ENCODE measurements at places on chromosomes 12 and 14.

DNA sequence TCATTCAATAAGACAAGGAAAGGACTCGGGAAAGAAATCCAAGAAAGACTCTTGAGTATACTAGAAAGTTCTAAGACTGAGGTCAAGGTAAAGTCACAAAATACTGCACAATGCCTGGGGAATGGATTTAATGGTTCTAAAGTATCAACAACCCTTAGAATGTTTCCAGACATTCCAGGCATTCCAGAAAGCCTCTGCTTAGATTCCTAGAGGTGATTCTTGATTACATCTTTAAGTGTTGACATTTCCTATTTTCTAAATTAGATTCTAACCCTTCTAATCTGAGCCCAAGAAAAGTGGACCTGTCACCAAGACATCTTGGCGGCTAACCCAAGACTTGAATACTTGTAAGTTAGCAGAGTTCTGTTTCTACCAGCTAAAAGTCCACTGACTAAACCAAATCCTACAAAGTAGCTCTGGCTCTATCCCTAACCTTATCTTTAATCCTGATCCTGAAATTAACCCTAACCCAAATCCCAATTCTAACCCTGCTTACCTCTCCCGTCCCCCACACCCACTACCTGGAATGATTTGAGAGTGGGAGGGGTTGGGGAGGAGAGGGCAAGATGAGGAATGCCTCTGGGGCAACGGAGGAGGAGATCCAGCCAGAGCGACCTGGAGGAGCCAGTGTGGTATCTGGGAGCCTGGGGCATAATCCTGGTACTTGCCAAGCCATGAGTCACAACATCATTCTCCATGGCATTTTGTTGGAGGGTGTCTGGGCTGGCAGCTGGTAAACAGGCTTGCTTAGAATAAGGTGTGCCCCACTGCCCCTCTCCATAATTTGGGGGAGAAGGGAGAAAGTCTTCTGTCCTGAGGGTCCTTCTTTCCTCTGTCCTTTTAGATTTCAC, 93.4 kb upstream of the HOXC13 start:
- no peak for DNase-seq

GRCh38 chr12:22254478-22254877, 80.0 kb downstream of the ST8SIA1 start:
- no peak for DNase-seq

DNA sequence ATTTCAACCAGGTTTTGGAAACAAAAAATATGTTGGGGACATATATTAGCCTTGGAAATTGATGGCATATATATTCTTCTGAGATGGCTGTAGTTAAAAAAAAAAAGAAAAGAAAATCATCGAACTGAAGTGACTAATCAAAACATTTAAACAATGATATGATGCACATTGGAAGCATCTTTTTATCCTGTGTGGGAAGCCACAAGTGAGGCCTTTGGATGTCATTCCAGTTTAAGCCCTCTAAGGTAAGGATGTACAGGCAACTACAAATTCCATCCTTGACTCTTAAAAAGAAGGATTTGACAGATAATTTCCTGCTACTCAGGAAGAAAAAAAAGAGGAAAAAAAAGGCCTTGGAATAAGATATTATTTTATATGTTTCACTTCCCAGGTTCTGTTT, 9.6 kb upstream of the PTPRB start:
- DNase-seq: no peak

DNA sequence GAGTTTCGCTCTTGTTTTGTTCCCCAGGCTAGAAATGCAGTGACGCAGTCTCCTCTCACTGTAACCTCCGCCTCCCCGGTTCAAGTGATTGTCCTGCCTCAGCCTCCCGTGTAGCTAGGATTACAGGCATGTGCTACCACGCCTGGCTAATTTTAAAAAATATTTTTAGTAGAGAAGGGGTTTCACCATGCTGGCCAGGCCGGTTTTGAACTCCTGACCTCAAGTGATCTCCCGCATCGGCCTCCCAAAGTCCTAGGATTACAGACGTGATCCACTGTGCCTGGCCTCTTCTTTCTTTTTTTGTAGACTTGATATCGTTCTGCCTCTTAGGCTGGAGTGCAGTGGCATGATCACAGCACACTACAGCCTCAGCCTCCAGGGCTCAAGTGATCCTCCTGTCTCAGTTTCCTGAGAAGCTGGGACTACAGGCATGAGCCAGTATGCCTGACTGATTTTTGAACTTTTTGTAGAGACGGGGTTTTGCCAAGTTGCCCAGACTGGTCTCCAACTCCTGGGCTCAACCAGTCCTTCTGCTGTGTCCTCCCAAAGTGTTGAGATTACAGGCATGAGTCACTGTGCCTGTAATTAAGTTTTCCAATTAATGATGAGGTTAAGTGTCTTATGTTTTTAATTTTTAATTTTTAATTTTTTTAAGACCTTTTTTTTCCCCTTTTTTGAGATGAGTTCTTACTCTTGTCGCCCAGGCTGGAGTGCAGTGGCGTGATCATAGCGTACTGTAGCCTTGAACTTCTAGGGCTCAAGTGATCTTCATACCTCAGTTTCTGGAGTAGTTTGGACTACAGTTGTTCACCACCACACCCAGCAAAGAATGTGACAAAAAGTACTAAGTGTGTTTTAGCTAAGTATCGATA, 10.2 kb downstream of the RCOR1 start:
- no peak for DNase-seq

- DNase-seq: no peak
Observed at GRCh38 chr12:92365836-92366235, 220.2 kb upstream of the BTG1 start.

DNA sequence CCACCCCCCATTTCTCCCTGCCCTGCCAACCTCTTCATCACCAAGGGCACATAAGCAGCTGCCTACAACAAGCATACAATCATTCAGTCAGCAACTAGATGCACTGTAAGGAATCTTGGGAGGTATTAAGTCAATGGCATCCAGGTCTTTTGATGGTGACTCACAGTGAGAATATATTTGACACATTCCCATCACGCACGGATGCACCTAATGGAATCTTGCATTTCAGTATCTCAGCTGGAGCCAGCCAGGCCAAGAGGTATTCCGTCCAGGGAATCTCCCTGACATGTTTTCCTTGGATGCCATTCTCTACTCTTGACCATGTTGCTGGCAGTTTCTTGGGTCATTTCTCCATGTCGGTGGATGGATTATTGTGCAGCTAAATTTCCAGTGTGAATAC, 73.9 kb upstream of the CAPRIN2 start:
- no peak for DNase-seq

- no peak for DNase-seq
Observed at GRCh38 chr12:109113661-109114321, 2.6 kb upstream of the ACACB start.

GRCh38 chr12:132218915-132219314, 74.7 kb downstream of the NOC4L start:
- peak; percentile 47 for DNase-seq

DNA sequence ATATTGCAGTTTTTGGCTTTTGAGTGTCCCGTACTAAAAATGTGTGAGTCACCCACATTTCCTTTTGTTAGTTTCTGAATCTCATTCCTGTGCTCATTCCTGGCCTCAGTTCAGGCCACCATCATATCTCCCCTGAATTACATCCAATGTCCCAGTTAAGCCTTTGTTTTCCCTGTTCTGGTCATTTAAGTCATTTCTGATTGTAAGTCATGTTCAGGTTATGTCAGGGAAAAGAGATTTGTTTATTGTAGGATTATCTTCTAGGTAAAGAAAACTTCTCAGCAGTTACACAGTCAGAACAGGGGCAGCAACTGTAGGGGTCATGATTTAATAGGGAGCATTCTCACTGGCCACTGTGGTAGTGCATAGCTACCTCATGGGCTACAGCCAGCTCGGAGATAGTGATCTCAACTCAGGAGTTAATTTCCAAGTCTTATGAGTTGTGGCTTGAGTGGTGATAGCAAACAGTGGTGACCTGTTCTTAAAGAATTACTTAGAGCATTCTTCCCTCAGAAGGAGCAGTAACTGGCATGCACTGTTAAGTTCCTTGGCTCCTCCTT, 6.7 kb downstream of the DDX47 start:
- no peak for DNase-seq

DNA sequence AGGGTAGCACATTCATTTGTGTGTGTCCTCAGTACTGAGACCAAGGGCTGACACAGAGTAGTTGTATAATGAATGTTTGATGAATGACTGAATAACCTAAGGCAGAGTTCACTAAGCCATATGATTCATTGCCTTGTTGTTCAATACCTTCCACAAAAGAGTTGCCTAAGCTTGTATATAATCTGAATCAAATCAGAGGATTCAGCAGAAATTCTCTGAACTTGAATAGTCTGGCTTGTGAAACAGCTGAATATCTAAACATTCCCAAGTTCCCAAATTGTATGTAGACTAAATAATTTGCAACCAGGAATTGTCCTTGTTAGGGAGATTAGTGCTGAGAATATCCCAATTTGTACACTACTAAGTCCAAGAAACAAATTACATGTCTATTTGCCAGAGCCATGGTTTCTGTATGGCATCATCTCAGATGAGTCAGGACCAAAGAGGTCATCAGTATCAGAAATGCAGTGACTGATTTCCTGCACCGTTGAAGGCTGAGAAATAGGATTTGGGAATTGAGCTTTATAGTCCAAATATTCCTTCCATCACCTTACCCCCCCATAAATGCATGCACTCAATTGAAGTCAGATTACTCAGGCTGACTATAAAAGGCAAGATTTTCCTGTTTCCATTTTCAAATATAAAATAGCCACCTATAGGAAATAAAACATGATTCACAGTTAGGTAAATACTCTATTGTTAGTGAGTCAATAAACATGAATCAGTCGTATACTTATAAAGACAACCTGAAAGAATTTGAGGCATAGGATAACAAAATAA, 168.7 kb downstream of the PHLDA1 start:
- DNase-seq: no peak

GRCh38 chr12:84421103-84421502, 491.5 kb downstream of the SLC6A15 start:
- DNase-seq: no peak

- DNase-seq: no peak
Observed at GRCh38 chr14:103801459-103801858, 45.9 kb downstream of the PPP1R13B start.

GRCh38 chr12:14774906-14775635, 28.2 kb downstream of the WBP11 start:
- no peak for DNase-seq

DNA sequence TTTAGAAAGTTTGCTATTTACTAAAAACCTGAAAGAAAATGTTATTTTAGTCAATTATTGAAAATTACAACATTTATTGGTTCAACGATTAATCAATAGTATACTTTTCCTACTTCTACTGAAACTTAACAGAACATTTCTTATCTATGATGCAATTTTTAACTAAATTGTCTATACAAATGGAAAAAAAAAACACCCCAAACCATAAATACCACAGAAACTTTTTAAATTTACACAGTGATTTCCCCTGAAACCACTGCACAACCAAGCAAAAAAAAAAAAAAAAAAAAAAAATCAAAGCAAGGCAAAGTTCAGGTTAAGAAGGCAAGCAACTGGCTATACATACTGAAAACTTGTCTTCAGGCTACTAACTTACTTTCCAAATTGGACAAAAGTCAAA, 71.9 kb upstream of the POC1B start:
- DNase-seq: no peak

GRCh38 chr12:124732275-124733075, 131.2 kb downstream of the SCARB1 start:
- no peak for DNase-seq

DNA sequence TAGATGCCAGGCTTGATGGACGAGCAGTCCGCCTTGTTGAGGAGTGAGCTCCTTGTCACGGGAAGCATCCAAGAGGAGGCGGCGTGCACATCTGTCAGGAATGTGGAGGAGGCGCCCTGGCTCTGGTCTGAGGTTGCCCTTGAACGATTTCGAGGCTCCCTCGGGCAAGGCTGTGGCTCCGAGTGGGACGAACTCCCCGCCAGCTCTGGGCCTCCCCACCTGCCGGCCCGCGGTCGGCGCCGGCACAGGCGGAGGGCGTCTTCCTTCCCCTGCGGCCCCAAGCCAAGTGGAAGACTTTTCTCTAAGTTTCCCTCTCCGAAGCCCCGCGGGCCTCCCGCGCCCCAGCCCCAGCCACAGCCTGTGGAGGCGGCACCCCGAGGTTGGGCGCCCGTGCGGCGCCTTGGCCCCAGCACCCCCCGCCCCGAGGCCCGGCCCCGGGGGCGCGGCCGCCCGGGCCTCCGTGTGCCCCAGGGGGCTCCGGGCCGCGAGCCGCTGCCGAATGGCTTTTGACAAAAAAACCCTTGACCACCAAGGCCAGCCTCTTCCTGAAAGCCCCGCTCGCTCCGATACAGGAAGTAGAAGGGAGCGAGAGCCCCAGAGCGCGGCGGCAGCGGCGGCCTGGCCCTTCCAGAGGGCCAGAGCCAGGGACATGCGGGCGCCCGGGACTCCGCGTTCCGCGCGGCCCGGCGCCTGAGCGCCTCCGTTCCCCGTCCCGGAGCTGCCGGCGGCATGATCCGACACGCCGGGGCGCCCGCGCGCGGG, at the start of gene RIN3:
TSS of gene RIN3 (plus strand) at position 578 of the 762 bp plus-strand sequence. CDS start at position 730, 152 bp downstream.
- DNase-seq: peak; percentile 87

Data from GM19239 (cell line).